ENCODE measurements at places on chromosomes 5 and 9.

DNA sequence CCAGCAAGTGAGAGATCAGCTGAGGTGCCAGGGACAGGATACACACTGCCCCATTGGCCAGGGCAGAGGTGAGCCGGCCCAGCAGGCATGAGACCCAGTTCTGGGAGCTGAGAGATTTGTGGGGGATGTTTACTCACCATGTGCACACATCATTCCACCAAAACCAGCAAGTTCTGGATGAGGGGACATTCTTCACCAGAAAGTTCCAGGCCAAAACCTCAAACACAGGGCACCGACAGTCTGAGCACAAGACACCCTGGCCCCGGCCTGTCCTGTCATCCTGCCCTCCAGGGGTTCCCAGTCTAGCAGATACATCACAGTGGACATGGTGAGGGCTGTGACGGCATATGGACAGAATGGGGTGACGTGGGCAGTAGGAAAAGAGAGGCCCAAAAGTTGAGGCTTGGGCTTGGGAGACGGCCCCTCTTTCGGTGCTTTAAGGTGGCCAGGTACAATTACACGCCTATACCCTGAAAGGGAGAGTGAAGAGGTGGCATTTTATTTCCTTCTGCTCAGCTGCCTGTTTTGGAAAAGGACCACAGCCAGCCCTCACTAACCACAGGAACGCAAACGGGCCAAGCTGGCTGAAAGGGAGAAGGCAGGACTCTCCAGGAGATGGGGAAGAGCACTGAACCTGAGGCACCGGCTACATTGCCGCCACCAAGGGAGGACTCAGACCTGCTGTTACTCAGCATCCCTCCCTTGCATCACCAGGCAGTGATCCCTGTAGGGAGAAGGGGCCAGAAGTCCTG, 64.0 kb downstream of the SHB start:
- no peak for DNase-seq

DNA sequence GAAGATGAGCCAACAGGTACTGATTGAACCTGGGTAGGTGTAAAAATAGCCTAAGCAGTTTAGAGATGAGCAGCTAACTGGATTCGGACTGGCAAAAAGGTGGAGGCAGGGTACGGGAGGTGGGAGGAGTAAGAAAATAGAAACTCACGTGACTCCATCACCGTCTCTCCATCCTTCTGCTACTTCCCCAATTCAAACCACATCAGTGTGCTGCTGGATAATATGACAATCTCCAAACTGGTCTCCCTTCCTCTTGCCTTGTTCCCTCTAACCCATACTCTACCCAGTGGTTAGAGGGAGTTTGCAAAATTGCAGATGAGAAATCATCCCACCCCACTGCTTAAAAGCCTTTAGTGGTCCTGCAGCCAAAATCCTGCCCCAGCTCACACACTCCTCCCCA, 42.7 kb downstream of the RIGI start:
- DNase-seq: no peak

DNA sequence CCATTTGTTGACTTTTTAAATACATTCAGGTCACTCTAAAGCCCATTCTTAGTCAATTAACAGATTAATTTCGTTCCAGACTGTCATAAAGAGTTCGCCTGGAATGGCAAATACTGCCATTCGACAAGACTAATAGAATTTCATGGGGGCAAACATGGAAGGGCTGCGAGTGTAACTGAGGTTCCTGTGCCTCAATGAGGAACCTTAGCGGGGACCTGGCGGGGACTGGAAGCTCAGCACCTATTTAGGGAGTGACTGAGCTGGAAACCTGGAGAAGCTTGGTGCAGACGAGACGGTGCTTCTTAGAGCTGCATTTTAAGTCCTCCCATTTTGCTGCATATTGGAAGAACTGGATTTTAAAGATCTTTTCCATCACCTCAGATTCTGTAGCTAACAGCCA, 3.4 kb downstream of the VCAN start:
- DNase-seq: no peak

DNA sequence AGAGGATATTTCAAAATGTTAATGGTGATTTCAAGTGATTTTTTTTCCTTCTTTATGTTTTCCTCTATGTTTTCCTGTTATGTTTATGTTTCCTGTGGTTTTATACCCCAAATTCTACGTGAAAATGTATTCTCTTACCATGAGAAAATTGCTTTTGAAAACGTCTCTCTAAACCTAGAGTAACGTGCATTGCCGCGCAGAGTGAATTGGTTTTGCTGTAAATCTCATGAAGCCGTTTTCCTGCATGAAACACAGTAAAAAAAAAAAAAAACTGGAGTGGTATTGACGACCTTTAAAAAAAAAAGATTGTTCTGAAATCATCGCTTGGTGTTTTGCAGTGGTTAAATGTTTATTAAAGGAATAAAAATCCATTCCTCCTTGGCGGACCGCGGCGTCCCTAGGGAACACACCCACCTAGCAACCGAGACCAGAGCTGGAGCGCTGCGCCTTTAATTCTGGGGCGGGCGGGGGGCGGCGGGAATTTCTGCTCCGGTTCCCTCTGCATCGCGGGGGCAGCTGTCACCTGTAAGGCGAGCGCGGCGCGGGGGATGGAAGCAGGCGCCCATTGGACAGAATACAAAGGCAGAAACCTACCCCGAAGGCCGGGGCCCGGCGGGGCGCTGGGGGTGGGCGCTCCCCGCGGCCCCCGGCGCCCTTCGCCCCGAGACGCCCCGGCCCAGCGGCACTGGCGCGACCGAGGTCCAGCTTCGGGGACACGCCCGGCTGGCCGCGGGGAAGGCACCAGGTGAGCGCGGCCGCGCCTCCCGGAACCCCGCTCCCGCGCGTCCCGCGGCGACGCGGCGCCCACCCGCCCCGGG, at the start of gene SOWAHA:
SOWAHA (plus strand) TSS at position 522 of the 818 bp plus-strand sequence. CDS start 320 bp downstream, outside the sequence.
- DNase-seq: peak; percentile 81

DNA sequence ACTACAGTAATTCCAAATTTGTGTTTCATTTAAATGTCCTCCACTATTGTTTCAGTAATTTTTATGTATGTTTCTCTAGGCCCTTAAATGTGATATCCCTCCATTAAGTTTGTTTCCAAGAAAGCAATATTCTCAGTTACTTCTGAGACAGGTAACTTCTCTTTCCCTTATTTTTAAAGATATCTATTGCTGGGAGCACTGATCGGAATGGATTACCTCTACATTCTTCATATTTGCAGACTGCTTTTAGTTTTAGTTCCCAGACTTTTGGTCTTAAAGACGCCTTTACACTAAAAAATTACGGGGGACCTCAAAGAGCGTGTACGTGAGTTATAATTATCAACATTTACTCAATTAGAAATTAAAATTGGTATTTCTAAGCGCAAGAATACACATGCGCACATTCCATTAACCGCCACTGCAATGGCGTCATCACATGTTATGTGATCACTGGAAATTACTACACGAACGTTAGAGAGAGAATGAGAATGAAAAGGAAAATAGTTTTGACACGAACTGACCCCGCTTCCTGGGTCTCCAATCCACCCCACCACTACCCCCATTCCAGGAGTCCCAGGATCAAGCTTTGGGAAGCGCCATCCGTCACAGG, 519 bp upstream of the RAD50 start:
- no peak for DNase-seq

DNA sequence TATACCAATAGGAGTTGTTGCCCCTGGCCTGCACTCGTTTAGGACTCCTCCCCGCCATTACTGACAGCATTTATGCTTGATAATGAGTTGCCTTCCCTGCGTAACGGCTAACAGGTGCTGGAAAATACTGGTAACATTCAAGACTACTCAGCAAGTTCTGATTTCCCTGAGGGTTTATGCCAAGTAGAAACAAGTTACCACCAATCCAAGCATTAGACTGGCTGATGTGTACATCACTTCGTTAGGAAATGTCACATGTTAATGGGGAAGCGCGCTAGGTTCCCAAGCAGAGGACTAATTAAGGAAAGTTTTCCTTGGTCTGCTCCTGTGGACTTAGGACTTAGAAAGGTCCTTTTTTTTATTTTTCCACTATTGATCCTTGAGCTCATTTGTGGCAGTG, 302.1 kb downstream of the EFNA5 start:
- no peak for DNase-seq

GRCh38 chr5:37835380-37835973, 4.4 kb downstream of the GDNF start:
- no peak for DNase-seq

DNA sequence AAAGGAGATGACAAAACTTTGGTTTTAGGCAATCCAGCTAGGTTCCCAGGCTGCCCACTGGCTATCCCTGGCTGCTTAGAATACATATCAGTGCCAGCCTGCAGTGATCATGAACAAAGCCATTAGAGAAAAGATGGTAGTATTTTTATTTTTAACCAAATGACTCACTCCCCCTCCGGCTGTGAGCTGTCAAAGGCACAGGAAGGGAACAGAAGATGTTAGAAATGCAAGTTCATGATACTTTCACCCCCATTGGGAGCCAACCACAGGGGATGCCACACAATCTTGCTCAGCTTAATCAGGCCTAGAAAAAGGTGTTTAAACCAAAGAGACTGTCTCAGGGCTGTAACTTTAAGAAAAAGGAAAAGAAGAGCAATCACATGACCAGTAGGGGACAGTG, 70.3 kb upstream of the ASTN2 start:
- no peak for DNase-seq
